ENCODE measurements at places on chromosomes 5 and 9. TPM values are rescaled to one million over a fixed set of nuclear protein-coding genes. Genes with fewer than 3 reads are reported as not detected.

SLC22A4 gene
- 1.5 TPM for total RNA-seq

CDH9 gene
- not detected for total RNA-seq

CCDC171 gene
- total RNA-seq, result 1.7 TPM

SCAMP1 gene
- 33.0 TPM for total RNA-seq

SPINK4 gene
- not detected for total RNA-seq

SEMA6A gene
- total RNA-seq, result 0.08 TPM

ANKRD34B gene
- not detected for total RNA-seq

UNC5A gene
- under 0.01 TPM for total RNA-seq

ZNF484 gene
- total RNA-seq, result 9.5 TPM

FGFR4 gene
- 0.12 TPM for total RNA-seq

SLC36A3 gene
- not detected for total RNA-seq

HEXB gene
- 366 TPM for total RNA-seq

NIM1K gene
- 0.15 TPM for total RNA-seq

GLT6D1 gene
- total RNA-seq, result not detected

ADRB2 gene
- total RNA-seq, result 1.1 TPM

NR6A1 gene
- total RNA-seq, result 0.45 TPM

FAM151B gene
- total RNA-seq, result 8.2 TPM

PDZD2 gene
- total RNA-seq, result 0.23 TPM

QRFP gene
- not detected for total RNA-seq

TSSK1B gene
- 0.12 TPM for total RNA-seq

ZDHHC11B gene
- total RNA-seq, result 0.12 TPM

F2RL2 gene
- total RNA-seq, result 0.75 TPM

GRM6 gene
- total RNA-seq, result not detected

SH2D3C gene
- total RNA-seq, result 0.08 TPM

PCDHA12 gene
- total RNA-seq, result 0.15 TPM

PCDHA9 gene
- total RNA-seq, result under 0.01 TPM

HAPLN1 gene
- under 0.01 TPM for total RNA-seq

All from smooth muscle cell of the coronary artery (primary cell).